Muscle of back (tissue), 13 donors: ENCODE measurements at places on chromosomes 4 and X.
A peak's percentile ranks its signal among the peaks of the same experiment; 100 is the strongest.

GRCh38 chrX:132433001-132433400 lies 55.8 kb downstream of the MBNL3 start:
- no peak for DNase-seq

GRCh38 chrX:39852491-39852890 lies 245.3 kb downstream of the BCOR start:
- no peak for DNase-seq

DNA sequence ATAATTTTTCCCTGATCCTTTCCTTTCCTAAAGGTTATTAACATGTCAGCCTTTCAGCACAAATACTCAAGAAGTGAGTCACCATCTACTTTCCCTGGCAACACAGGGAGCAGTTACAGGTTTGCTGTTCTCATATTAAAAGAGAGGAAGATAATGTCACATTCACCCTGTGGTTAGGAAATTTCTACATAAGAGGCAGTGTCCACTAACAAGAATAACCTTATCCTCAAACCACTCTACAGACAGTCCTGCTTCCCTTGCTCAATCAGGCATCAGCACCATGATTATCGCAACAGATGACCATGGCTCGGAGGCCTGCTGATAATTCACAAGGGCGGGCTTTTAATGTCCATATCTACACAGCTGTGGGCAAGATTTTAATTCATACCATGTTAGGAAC lies 30.9 kb downstream of the RNF150 start:
- DNase-seq = no peak

DNA sequence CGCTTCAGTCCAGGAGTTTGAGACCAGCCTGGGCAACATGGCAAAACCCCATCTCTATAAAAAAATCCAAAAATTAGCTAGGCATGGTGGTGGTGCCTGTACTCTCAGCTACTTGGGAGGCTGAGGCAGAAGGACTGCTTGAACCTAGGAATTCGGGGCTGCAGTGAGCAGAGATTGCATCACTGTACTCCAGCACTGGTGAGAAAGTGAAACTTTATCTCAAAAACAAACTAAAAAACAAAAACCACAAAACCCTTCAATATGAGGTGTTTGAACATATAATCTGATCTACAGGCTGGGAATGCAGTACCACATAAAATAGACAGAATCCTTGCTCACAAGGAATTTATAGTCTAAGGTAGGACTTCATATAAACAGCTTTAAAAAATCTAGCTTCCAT lies 103.9 kb downstream of the PDS5A start:
- DNase-seq = no peak

- no peak for DNase-seq
Measured at GRCh38 chrX:94053575-94053974, 379.6 kb downstream of the FAM133A start.

GRCh38 chr4:71857713-71858451 lies 74.0 kb upstream of the GC start:
- no peak for DNase-seq

DNA sequence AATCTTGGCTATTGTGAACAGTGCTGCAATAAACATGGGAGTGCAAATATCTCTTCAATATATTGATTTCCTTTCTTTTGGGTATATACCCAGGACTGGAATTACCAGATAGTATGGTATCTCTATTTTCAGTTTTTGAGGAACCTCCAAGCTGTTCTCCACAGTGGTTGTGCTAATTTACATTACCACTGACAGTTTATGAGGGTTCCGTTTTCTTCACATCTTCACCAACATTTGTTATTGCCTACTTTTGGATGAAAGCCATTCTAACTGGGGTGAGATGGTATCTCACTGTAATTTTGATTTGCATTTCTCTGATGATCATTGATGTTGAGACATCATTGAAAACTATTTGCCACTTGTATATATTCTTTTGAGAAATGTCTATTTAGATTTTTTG lies 79.6 kb upstream of the ZNF827 start:
- DNase-seq = no peak

- no peak for DNase-seq
Measured at GRCh38 chrX:46953597-46953996, 41.4 kb downstream of the JADE3 start.

GRCh38 chrX:115284877-115285276 lies 4.6 kb upstream of the LUZP4 start:
- peak; percentile 0 for DNase-seq

DNA sequence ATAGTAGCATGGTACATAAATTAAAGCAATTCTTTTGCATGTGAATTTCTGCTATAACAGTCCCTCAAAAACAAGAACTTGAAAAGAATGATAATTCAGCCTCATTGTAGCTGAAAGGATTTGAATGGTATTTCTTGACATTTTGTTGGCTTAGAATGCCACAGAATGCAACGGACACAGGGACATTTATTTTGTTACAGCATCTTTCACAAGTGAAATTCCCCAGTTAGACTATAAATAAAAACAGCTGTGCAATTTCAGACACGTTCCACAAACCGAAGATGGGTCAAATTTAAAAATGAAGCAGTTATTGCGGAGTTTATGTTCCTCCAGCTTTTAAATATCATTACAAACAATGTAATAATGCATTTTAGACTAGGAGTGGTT lies 82.8 kb upstream of the AMELX start:
- peak; percentile 22 for DNase-seq

DNA sequence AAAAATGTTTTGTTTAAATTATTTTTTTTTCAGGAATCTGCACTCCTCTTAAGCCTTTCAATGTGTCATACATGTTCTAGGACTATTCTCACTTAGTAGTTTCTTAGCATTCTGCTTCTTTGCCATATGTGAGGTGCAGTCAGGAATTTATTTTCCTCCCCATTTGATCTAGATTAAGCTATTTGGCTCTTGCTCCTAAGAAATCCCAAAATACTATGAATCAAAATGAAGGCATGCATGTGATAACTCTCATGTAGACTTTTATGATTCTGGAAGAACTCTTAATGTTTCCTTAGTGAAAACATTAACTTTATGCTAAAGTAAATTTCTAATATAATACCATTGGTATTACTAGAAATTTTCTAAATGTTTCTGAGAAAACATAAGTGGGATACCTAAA lies 664.5 kb downstream of the RAPGEF2 start:
- DNase-seq = peak; percentile 33

GRCh38 chr4:109294006-109294405 lies 8.5 kb downstream of the COL25A1 start:
- DNase-seq = no peak

DNA sequence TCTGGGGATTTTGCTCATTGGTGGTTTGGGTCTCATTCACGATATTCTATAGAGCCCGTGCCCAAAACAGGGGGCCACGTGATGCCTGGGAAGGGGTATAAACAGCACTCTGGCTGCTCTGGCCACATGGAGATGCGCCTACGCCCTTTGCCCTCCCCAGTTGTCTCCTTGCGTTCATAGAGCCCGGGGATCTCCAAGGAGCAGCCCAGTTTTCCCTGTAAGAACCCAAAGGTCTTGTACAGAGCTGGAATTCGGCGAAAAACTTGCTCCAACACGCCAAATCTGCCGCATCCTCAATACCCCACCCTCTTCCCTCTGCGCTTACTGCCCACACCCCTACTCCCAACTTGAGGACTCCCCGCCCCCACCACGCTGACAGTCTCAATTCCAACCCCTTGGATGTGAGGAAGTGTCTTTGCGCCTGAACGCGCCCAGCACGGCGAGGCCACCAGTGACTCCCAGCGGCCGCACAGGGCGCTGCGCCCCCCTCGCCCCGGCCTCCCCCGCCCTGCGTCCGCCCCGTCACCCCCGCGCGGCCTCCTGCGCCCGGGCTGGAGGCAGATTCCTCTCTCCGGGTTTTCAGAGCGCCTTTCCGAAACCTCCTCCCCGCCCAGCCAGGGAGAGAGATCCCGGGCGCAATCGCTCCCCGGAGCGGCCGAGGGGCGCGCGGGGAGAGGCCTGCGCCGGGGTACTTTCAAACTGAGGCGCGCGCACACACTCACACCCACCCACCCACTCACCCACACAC lies at the start of gene NHS:
Gene NHS (plus strand): TSS at position 582 of the 748 bp plus-strand sequence. CDS start 558 bp downstream, outside the sequence.
- DNase-seq = peak; percentile 85

- DNase-seq = no peak
Measured at GRCh38 chr4:138978600-138978999, 37.0 kb upstream of the NOCT start.

- DNase-seq = no peak
Measured at GRCh38 chr4:12689457-12689856, 794.7 kb downstream of the RAB28 start.

GRCh38 chrX:39896951-39897740 lies 200.6 kb downstream of the BCOR start:
- peak; percentile 30 for DNase-seq

GRCh38 chr4:158807691-158808090 lies 38.9 kb downstream of the FNIP2 start:
- DNase-seq = no peak

- no peak for DNase-seq
Measured at GRCh38 chrX:17839269-17839668, 21.8 kb downstream of the RAI2 start.

- no peak for DNase-seq
Measured at GRCh38 chr4:152509595-152510225, 26.2 kb downstream of the FBXW7 start.

DNA sequence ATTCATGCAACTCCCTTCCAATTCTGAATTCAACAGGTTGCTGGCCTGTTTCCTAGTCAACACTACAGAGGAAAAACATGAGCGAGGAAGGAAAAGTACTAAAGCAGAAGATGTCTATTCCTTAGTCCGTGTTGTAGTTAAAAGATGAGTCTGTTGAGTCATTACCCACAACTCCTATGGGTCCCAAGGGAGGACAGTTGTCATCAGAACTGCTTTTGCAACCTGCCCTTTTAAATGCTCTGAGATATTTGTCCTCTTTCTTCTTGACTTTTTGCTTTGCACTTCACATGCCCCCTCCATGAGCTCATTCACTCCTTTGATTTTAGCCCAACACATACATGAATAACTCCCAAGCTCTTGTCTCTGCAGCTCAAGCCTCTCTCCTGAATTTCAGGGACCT lies 119.2 kb downstream of the CORIN start:
- DNase-seq = no peak

GRCh38 chr4:150224896-150225591 lies 146.8 kb downstream of the DCLK2 start:
- peak; percentile 89 for DNase-seq

- no peak for DNase-seq
Measured at GRCh38 chr4:2939383-2940243, 23.6 kb downstream of the NOP14 start.

DNA sequence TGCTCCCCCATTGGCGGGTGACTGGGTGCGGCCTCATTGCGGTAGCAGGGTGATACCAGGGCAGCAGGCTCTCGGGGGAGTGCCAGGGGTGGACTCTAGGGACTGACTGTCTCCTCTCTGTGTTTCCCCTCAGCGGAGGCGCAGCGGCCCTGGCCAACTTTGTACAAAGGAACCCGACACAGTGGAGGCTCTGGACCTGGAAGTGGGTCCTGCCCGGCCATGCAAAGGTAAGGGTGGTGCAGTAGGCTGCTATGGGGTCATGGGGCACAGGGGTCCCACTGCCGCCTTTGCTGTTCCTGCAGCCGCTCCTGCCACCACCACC lies 16.3 kb downstream of the SULT1B1 start:
- DNase-seq = no peak

DNA sequence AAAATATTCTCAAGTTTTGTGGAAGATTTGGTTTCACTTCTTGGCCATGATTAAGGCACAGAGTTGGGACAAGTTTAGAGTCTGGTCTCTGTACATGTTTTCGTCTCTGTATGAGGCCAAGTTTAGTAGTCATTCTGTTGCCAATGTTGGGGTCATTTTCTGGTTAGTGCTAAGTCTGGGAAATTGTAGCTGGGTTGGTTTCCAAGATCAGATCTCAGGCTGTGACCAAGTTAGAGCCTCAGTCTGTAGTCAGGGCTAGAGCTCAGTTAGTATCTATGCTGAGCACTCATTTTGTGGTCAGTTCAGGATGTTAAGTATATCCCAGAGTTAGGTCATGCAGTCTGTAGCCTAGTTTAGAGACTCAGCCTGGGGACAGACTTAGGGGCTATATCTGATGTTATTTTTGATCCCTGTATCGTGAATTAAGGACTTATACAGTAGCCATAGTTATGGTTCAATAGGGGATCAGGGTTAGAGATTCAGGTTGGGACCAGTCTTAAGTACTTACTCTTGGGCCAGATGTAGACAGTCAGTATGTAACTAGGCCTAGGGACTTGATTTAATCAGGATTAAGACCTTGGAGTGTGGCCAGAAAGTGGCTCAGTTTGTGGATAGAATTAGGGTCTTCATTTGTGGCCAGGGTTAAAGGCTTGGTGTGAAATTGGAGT lies 6.6 kb upstream of the ENOX2 start:
- DNase-seq = no peak

DNA sequence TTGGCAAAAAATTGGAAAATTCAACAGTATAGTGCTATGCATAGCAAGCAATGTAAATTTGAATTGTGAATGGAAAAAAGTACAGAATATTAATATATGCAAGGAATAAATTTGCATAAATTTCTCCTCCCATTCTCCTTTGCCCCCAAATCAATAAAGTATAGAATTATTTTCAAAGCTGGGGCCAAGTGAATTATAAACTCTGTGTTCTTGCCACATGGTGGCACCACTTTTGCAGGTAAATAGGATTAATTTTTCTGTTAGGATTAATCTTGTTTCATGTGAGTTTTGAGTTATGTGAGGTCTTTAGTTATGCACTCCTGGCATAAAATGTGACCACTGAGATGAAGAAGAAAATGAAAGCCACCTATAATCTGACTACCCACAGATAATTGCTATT lies 19.9 kb downstream of the COPS4 start:
- DNase-seq = no peak

- no peak for DNase-seq
Measured at GRCh38 chr4:144362366-144362765, 221.8 kb upstream of the GYPA start.

- no peak for DNase-seq
Measured at GRCh38 chr4:105911426-105911825, 16.2 kb downstream of the NPNT start.

GRCh38 chr4:4704267-4704666 lies 155.2 kb upstream of the MSX1 start:
- no peak for DNase-seq

DNA sequence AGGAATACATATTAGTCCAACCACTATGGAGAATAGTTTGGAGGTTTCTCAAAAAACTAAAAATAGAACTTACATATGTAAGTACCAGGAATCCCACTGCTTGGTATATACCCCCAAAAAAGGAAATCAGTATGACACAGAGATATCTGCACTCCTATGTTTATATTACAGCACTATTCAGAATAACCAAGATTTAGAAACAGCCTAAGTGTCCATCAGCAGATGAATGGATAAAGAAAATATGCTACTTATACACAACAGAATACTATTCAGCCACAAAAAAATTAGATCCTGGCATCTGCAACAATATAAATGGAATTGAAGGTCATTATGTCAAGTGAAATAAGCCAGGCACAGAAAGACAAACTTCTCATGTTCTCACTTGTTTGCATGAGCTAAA lies 27.5 kb upstream of the ABCG2 start:
- peak; percentile 4 for DNase-seq

DNA sequence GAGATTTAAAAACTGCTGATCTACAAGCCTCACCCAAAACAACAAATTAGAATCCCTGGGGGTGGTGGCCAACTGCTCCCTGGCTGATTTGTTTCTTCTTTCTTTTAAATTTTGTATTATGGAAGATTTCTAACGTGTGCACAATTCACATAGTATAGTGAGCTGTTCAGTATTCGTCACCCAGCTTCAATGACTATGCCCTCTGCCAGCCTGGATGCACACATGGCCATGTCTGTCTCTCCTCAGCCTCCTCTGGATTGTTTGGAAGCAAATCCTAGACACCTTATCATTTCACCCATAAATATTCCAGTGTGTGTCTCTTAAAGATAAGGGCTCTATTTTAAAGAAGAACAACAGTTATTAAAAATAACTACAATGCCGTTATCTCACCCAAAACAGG lies 61.9 kb downstream of the PDGFRA start:
- no peak for DNase-seq

- DNase-seq = no peak
Measured at GRCh38 chr4:78667764-78668163, 108.4 kb upstream of the BMP2K start.
